ENCODE measurements at places on chromosomes 2 and 18.

DNA sequence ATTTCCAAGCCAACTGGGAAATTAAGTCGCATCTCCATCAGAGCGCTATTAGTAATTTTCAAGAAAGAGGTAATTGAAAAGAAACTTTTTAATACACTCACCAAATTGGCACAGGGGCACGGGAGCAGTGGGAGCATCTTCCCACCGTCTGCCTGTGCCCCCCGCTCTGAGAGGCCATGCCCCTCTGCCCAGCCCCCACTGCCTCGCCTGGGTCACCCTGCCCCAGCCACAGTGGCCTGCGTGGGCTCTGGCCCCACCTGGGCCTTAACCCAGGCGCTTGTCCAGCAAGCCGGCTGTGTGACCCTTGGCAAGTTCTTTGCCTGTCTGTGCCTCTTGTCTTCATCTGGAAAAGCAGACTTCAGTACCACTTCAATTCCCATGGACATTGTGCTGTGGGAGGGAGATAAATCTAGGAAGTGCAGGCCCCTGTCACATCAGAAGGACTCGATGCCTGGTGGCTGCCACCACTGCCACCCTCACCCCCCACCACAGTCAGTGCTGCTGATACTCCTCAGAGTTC, 31.9 kb downstream of the GLI2 start:
- no peak for DNase-seq

DNA sequence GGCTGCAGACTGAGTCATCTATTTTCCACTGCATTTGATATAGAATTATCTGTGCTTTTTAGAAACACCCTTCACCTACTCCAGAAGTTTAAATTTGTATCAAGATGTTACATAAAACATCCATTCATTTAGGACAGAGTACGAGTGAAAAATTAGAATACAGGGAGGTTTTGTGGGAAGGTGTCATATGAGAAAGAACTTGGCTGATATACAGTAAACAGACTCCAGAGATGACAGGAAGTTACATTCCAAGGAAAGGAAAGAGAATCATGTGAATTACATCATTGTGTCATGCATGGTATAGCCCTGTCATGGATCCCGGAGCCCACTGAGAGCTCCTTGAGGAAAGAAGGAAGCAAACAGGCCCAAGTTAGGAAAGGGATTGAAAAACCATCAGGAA, 341.5 kb upstream of the PKDCC start:
- DNase-seq = no peak

GRCh38 chr2:124520953-124521352, 495.9 kb downstream of the CNTNAP5 start:
- DNase-seq = no peak

GRCh38 chr2:107812006-107812405, 14.7 kb upstream of the RGPD4 start:
- DNase-seq = no peak

GRCh38 chr2:58109481-58109880, 62.9 kb downstream of the VRK2 start:
- no peak for DNase-seq

DNA sequence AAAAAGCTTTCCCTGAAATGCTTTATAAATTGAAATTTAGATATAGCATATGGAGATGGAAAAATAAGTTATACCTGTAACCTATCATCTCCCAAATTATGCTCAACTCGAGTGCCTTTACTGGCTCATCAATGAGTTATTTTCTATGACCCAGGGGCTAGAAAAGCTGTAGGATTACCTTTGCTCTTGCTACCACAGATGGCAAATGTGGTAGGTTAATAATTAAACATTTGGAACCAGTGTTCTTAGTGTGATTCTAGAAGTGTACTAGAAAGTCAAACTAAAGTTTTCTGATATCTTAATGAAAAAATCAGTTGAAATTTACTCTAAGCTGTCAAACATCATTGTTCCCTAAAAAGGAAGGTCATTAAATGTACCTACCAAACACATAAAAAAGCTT, 22.5 kb downstream of the ALS2 start:
- no peak for DNase-seq

GRCh38 chr2:23592898-23593751, 208.1 kb downstream of the KLHL29 start:
- DNase-seq = no peak

- no peak for DNase-seq
Measured at GRCh38 chr2:177888581-177888980, 184.0 kb downstream of the PDE11A start.

DNA sequence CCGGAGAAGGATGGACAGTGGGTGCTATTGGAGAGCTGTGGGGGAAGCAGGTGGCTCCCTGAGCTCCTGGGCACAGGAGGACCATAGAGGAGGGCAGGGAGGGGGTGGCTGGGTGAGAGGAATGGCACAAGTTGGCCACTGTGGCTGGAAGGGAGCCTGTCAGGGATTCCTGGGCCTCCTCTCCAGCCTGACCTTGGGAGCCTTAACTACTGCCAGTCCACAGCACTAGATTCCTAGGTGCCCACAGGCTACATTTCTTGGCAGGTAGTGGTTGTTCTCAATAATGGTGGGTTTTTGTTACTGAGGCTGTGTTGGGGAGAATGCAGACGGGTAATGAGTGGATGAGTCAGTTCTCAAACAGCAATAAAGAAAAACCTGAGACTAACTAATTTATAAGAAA, 26.0 kb downstream of the EFHD1 start:
- DNase-seq = no peak

DNA sequence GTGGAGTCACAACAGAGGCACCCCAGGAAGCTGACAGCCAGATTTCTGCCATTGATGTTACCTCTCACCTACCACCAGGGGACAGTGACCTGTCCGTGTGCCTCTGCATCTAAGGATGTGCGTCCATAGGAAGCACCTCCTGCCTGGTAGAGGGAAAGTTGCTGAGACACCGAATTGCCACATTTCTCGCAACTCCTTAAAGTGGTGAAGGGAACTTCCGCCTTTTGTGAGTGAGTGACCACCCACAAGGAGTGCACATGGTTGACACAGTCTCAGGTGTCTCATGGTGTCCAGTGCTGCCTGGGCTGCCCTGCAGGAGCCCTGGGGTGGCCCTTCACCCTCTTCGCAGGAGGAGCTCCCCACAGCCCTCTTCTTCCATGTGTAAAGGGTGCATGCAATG, 201.8 kb downstream of the GBX2 start:
- no peak for DNase-seq

- peak; percentile 42 for DNase-seq
Measured at GRCh38 chr18:70072678-70073077, 125.0 kb upstream of the CD226 start.

DNA sequence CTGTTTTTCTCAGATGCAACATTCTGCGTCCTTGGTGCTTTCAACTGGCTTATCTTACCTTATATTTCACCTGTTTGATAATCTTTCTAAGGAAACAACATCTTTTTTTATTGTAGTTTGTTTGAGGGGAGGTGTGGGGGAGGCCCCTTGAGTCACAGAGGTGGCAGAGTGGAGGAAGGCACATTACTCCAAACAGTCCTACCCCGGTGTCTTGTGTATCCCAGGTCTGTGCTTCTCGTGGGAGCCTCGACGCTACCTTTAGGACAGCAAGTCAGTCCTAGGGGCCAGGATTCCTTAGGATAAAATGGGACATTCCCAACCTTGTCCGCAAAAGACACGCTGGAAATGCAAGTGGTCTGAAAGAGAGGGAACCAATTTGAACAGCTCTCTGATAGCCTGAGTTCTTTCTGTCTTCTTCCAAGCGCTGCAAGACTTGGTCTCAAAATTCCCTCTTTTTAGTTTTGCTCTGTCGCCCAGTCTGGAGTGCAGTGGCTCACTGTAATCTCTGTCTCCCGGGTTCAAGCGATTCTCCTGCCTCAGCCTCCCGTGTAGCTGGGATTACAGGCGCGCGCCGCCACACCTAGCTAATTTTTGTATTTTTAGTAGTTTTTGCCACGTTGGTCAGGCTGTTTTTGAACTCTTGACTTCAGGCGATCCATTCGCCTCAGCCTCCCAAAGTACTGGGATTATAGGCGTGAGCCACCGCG, 4.0 kb downstream of the GATA6 start:
- DNase-seq = no peak

GRCh38 chr18:46942646-46943045, 25.2 kb downstream of the KATNAL2 start:
- no peak for DNase-seq

- no peak for DNase-seq
Measured at GRCh38 chr2:72139471-72139873, 8.2 kb downstream of the CYP26B1 start.

GRCh38 chr2:239523147-239523953, 122.5 kb upstream of the HDAC4 start:
- no peak for DNase-seq

GRCh38 chr2:179550849-179551248, 286.2 kb upstream of the SESTD1 start:
- DNase-seq = no peak

DNA sequence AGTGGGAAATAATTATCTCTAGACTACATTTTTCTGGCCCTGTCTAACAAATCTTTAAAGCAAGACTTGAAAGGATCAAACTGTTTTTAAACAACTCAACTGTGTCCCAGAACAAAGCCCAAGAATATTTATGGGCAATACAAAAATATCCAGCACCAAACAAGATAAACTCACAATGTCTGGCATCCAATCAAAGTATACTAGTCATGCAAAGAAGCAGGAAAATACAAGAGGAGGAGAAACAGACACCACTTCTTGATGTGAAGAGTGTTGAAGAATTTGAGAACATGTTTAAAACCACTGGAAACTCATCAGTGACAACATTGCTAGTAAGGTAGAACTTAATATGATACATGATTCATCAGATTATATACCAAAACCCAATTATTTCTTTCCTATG, 66.1 kb upstream of the CDC42EP3 start:
- DNase-seq = no peak

GRCh38 chr2:48253301-48253700, 276.7 kb upstream of the STON1 start:
- no peak for DNase-seq

DNA sequence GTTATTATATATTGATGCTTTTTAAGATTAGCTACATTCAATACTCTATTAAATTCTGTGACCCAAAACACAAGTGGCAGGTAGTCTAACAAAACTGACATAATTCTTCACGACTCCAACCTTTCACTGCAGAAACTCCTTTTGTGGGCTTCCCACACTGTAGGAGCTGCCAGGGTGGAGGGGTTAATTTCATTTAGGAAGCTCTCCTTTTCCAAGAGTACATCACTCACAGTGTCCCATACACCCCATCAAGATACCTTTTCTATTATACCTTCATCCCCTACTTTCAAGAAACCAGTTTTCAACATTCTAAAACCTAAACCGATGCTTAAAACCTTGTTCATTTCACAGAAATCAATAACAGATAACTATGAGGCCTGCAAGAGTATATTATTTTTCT, 825 bp downstream of the THUMPD2 start:
- no peak for DNase-seq

GRCh38 chr18:59660366-59660765, 36.9 kb downstream of the CCBE1 start:
- DNase-seq = no peak

- DNase-seq = no peak
Measured at GRCh38 chr2:1282552-1282951, 130.7 kb upstream of the TPO start.

DNA sequence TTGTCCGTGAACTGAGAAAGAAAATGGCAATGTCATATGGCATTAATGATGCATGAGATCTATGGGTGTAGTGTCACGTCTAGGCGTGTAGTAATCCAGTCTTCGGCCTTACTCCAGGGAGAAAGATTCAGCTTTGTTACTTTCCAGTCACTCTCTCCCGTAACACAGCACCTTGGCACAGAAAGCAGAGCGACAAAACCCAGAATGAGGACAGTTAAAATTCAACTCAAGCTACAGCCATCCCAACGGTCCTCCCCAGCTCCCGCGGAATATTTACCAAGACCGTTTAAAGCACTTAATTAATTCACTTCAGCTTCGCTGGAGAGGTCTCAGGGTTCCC, 797 bp upstream of the CRIM1 start:
- DNase-seq = no peak

DNA sequence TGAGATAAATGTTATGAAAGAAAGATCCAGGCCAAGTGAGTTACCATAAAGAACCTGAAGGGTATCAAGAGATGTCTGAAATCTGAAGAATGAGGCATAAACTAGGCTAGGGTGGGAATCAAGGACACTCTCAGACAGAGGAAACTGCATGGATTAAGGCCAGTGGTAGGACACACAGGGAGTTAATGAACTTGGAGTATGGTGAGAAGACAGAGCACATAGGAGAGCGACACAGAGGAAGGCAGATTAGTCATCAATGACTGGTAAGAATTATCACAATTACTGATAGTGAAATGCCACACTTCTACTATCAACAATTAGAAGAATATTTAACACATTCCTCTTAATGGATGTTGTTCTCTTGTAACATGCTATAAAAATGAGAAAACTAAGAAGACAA, 76.9 kb downstream of the TTC21B start:
- DNase-seq = no peak

DNA sequence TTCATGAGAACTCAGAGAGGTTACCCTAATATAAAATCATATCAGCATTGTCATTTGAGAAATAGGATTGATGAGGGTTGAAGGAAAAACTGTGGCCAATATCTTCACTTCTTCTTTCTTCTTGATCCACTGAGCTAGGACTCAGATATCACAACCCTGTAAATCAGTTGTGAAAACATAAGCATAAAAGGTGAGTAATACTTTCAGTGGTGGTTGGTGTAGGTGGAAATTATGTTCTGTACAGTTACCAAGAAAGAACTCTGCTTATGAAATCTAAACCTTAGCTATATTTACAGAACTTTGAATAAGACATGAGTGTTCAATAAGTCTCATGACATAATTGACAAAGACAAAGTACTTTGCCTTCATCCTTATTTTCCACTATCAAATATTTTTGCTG, 56.3 kb downstream of the PAX3 start:
- DNase-seq = no peak

- no peak for DNase-seq
Measured at GRCh38 chr18:25289001-25289631, 62.9 kb downstream of the ZNF521 start.

DNA sequence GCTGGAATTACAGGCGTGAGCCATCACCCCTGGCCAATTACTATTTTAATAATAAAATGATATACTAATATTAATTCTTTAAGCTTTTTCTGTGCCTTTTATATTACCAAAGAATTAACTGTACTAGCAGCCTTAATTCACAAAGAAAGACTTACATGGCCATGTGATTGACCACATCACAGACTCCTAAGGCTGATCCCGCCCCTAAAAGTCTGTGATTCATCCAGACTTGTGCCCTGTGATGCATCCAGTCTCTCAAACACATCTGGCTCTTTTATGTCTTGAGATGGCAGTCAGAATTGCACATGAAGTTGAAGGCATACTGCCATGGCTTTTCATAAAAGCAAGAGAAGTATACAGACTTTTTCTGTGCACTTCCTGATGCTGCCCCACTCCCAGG, 91.7 kb downstream of the DTNA start:
- DNase-seq = peak; percentile 44

DNA sequence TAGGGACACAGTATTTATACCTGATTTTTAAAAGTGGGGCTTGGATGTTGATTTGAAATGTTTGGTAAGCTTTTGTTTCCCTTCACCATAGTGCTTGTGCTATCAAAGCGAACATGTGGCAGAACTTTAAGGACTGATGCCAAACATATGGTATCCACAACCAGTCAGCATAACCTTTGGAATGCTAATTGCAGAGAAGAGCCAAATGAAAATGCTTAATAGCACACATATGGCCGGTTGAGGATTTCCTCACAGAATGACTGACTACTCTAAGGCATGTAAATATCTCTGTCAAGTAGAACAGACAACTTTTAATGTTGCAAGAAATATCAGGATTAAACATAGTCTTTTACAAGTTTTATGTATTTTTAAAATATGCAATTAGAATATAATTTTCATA, 120.9 kb upstream of the COL3A1 start:
- DNase-seq = no peak

GRCh38 chr2:193810533-193810932, 1615.8 kb upstream of the TMEFF2 start:
- no peak for DNase-seq
